ENCODE measurements at places on chromosomes 4 and X.
A peak's percentile ranks its signal among the peaks of the same experiment; 100 is the strongest.

GRCh38 chr4:3483471-3483921, 20.4 kb downstream of the DOK7 start:
- DNase-seq = no peak

DNA sequence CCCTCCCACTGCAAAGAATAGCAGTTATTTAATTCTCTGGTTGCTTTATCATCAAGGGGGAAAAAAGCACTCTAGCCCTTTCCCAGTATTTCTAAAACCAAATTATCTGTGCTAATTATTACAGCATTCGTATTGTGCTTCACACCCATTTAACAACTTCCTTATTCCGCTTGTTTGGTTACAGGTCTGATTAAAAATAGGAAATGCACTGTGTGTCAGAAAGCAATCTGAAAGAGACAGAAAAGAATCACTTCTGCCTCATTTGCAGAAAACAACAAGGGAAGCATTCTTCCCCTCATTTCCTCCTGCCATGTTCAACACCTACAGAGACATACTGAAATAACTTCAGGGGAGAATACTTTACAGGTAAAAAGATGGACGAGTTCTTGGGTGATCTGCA, 114.9 kb upstream of the MAP3K15 start:
- DNase-seq = no peak

DNA sequence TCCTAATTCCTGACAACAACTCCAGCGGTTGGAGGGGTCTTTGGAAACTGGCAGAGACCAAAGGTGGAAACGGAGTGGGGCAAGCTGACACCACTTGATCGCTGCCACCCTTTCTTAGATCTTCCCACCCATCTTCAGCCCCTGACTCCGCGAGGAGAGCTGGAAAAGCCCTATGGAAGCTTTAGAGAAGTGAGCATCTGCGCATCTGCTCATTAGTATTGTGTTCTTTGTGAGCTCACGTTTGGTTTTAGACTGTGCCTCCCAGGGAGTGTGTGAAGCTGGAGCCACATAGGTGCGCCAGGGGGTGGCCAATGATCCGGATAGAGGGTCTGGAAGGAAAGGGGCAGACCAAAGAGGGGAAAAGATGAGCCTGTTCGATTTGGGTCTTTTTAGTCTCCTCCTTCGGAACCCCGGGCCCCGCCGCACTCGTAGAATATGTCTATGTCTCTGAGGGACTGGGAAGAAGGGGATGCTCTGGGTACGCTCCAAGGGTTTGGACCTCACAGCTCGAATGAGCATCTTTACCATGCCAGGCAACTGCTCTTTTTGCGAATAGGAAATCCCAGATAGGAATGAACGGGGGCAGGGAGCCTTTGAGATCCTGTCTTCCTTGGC, 578 bp upstream of the DKK2 start:
- no peak for DNase-seq

- DNase-seq = no peak
Measured at GRCh38 chrX:69094977-69095669, 70.1 kb downstream of the PJA1 start.

GRCh38 chrX:2317527-2318055, 183.2 kb downstream of the DHRSX start:
- DNase-seq = no peak

DNA sequence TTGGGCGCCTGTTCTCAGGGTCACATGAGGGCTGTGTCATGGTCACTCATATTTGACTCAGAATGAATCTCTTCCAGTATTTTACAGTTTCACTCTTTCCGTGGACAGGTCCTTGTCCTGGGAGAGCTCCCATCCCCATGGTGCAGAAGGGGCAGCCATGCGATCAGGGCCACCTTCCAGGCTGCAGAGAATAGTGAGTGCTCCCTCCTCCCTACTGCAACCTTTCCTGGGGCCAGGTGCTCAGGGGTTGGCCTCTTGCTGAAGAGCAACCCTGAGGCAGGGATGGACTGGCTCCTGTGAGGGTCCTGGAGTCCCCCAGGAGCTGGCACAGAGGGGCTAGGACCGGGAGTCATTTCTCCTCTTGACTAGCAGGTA, 108.4 kb downstream of the ABLIM2 start:
- DNase-seq = no peak

- DNase-seq = no peak
Measured at GRCh38 chr4:101370663-101371210, 23.4 kb upstream of the PPP3CA start.

DNA sequence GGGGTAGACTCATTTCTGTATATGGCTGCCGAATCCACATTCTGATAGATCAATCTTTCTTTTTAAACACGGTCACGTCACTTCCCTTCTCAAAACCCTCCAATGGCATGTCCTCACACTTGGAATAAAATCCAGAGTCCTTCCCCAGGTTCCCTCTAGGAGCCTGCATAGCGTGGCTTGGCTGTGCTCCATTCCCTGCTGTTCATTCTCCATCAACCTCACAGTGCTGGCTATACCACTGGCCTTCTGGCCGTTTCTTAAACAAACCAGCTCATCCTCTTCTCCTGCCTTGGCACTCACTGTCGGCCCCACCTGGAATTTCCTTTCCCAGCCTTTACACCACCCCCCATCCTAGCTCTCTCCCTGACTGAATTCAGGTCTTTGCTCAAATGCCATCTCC, 77.1 kb downstream of the RBM47 start:
- peak; percentile 19 for DNase-seq

GRCh38 chr4:53622739-53623151, 31.5 kb upstream of the LNX1 start:
- peak; percentile 89 for DNase-seq

DNA sequence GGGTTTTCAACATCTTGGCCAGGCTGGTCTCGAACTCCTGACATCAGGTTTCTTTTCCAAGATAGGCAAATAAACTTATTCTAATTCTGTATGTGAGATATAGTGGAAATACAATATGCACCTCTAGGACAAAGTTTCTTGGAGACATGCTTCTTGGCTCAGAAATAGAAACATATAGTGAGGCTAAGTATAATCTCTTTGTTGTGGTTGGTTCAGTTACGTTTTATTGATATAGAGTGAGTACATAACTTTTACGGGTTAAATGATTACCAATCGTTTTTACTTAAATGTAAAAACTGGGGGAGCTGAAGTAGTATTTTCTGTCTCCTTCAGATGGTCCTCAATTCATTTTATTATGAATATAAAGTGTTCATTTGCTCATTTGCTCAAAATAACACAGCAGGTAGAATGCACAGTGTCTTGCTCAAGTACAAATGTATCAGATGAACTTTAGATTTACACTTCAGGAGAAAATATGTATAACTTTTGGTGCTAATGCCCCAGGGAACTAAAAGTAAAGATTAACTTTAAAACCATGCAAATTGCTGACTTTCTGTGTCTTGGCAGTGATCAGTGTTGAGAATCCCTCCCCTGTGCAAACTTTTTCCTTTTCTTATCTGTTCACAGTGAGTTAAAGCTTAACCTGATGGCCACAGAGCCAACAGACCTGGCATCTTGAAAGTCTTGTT, 77.6 kb downstream of the AFF1 start:
- DNase-seq = no peak

DNA sequence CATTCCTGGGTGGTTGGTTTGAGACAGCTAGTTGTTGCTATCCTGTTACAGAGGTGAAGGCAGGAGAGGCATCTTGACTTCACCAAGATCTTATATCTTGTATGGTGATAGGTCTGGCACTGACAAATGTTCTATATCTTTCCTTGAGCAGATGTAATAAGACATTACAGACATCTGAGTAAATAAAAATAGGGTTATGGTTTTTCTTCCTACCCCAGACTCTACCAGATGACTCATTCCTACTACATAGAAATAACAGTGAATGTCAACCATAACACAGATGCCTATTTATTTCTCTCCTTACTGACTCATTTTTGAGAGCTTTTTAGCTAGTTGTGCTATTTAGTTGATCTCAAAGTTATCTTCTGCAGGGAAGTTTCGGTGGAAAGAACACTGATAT, 21.9 kb downstream of the HNRNPH2 start:
- DNase-seq = peak; percentile 35

DNA sequence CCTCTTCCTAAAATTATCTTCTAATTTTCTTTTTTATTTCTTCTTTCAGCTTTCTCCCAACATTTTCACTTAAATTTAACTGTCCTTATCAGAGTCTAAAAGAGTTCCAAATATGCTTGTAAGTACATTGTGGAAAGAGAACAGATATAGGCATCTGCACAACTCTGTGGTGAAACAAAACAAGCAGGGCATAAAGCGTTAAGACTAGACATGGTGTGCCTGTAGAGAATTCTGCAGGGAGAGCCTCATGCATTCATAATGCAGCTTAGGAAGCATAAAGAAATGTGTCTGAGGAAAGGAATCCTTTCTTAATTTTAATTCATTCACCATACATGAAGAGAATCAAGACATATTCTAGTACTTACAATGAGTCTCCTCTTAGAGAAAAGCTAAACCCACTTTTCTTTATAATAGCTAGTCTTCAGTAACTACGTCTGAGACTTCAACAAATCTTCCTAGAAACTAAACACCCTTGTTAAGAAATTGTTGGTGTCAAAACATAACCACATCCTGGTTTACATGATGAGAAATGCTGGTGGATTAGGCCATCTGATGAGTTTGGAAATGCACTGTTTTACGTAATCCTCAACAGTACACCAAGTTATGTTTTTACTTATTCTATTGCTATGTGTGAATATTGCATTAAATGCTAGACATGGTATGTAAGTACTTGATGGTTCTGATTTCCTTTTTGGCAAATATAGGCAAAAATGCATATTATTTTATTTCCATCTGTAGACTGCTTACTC, 307.8 kb upstream of the GIMD1 start:
- DNase-seq = peak; percentile 66

- peak; percentile 13 for DNase-seq
Measured at GRCh38 chrX:46737462-46737861, 21.5 kb downstream of the SLC9A7 start.

DNA sequence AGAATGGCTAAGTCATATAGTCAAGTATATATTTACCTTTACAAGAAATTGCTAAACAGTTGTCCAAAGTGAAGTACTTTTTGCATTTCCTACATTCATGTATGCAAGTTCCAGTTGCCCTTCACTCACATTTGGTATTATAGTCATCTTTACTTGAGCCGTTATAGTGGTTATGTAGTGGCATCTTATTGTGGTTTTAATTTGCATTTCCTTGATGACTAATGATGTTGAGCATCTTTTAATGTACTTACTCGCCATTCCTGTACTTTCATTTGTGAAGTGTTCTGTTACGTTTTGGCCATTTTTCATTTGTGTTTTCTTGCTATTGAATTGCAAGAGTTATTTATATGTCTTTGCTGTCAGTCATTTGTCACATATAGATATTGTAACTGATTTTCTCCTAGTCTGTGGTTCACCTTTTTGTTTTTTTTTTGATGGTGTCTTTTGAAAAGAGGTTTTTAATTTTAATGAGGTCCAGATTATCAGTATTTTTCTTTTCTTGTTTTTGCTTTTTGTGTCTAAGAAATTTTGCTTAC, 27.6 kb downstream of the ARFIP1 start:
- DNase-seq = peak; percentile 48

GRCh38 chr4:41332510-41333054, 75.9 kb downstream of the UCHL1 start:
- DNase-seq = no peak
